Stimulated activated CD4-positive, alpha-beta T cell treated with anti-CD3 and anti-CD28 coated beads, Interleukin-15, amount 100 ng/mL, for 48 hours (primary cell): ENCODE measurements at places on chromosomes 1 and 21.

GRCh38 chr1:209854196-209854595 lies 26.4 kb downstream of the UTP25 start:
- no peak for DNase-seq

- DNase-seq, result no peak
Measured at GRCh38 chr1:113021430-113022085, 51.4 kb upstream of the LRIG2 start.

DNA sequence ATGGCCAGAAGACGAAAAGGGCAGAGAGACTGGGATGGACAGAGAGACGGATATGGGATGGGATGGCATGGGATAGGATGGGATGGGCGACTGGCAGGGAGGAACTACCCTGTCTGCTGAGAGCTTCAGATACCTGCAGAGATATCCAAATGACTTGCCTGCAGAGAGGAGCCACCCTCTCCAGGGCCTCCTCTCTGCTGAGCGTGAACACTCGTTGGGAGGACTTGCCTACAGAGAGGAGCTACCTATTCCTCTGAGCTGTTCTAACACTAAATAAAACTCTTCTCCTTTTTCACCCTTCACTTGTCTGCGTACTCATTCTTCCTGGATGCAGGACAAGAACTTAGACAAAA lies 67.1 kb upstream of the LRRN2 start:
- no peak for DNase-seq

GRCh38 chr1:49626472-49626871 lies 397.3 kb downstream of the AGBL4 start:
- DNase-seq, result no peak

DNA sequence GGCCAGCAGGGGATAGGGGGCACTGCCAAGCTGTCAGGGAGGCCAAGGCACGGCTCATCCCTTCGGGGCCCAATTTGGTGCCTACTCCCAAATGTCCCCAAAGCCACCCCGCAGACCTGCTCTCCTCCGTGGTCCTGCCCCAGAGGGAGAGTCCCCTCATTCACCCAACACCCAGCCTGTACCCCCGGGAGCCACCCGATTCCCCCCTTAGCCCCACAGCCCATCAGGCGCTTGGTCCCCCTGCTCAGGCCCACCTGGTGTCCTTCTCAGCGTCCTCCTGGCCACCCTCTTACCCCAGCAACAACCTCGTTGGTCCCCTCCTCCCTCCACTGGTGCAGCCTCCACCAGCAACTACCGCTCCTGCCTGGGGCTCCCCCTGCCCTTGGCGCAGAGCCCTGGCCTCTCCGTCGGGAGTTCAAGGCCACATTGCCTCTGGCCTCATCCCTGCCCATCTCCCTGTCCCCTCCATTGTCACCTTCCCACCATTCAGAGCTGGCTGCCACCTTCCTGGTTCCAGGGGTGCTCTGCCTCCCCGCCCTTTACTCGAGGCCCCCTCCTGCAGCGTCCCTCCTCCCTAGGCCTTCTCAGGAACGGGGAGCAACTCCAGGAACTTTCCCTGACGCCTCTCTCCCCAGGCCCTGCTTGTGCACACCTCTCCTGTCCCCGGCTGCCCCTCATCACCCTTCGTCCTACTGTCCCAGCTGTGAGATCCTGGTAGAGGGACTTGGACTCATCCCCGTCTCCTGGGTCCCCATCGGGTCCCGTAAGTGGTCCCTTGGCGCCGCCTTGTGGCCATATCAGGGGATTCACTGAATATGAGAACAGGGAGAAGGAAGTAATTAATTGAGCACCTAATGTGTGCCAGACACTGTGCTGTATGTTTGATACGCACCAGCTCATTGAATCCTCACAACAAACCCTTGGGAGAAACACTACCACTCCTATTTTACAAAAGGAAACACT lies 73.9 kb downstream of the RAP1GAP start:
- DNase-seq, result peak; percentile 64

DNA sequence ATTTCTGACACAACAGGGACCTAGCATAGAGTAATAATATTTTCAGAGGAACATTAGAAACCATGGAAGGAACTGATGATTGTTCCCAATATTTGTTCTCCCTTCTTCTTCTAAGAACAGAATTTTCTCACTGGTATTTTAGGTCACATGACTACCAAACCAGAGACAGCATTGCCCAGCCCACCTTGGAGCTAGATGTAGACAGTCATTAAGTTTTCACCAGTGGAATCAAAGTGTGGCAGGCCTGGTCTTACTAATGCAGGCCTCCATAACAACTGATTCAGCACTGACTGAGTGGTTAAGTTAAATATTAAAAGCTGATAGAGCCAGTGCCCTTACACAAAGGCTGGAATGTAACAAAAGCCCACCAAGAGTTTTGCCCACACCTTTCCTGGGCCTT lies 244.4 kb downstream of the ZNF648 start:
- DNase-seq, result no peak

GRCh38 chr1:231549733-231550447 lies 21.4 kb downstream of the TSNAX start:
- DNase-seq, result no peak

GRCh38 chr1:208074353-208074752 lies 163.4 kb upstream of the CD34 start:
- no peak for DNase-seq

DNA sequence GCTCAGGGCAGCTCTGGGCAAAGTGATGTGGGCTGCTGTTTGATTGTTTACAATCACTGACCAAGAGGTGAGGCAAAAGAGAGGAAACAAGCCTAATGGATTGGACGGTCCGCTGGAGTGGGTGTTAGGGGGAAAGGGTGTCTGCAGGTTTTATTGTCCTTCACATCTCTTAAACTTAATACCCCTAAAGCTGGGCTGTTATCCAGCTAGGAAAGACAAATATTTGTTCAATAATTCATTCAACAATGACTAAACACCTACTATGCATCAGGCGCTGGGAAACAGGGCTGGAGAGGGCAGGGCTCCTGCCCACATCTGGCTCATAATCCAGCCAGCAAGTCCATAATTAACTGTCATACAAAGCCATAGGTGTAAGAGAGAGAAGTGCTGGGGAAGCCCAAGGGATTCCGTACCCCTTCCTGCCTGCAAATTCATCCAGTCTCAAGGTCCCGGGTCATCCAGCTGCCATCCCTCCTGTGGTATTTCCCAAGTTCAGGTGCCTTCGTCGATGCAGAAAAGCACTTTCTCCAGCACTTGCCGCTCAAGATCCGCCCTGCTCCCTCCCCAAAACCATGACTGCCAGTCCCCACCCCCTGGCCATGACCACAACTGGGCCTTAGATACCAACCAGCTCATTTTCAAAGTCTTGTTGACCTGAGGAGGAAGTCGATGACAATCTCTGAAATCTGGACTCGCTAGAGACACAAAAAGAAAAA lies 10.7 kb downstream of the TMEM63A start:
- DNase-seq, result no peak

DNA sequence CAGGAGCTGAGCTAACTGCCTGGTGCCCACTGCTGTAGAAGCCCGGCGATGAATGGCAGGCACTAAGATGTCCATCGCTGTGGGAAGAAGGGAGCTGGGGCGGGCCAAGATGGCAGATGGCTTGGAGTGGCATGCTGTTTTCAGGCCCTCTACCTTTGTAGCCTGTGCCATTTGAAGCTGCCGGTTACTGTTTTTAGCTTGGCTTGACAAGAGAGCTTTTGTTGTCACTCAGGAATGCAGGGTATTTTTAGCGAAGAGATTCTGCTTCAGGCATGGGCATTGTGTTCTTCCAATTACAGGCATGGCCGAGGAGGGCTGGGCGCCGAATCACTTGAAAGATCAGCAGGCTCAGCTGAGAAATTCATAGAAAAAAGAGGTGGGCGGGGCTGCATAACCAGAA lies 348.7 kb downstream of the RPS6KC1 start:
- no peak for DNase-seq

DNA sequence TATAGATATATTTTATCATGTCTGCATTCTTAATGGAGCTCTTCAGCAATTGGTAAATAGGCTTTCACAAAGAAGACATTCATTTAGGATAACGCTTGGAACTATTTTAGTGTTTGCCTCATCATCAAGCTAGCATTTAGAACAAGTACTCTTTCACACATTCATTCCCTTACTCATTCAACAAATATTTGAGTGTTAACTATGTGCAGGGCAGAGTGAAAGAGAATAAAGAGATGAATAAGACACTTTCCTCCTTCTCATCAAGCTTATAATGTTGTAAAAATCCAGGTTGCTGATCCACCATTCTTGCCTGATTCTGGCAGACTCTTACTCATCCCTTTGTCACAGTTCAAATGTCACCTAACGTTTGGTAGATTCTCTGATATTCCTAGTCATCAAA lies 386.3 kb upstream of the BEND5 start:
- DNase-seq, result no peak

GRCh38 chr1:92342401-92342800 lies 43.5 kb downstream of the RPAP2 start:
- no peak for DNase-seq

DNA sequence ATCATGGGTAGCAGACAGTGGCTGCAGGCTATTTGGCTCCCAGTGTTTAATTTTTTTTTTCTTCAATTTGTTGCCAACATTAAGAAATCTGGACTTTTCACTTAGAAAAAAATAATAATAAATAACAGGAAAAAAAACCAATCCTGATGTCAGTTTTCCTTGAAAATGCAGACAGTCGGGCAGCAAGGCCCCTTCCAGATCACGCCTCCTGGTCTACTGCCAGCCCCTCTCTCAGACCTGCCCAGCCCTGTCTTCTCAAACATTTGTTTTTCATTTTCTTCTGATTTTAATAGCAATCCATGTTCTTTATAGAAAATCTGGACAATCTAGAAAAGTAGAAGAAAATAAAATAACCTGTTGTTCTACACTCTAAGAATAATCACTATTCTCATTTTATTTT lies 15.5 kb downstream of the IFNGR2 start:
- no peak for DNase-seq

DNA sequence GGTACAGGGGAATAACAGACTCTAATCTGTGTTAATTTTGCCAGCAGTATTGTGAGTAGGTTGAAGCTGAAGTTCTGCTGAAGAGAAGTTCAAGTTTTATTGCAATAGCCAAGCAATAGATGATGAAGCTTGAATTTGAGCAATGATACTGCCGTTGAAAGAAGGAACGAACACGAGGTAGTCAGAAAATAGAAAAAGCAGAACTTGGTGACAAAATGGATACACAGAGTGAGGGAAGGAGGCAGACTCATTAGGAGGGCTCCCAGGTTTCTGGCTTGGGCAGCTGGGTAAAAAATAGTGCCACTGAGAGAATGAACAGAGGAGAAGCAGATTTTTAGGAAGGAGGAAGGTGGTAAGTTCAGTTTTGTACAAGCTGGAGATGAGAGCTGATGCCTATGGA lies 22.3 kb upstream of the AGO1 start:
- no peak for DNase-seq

- DNase-seq, result no peak
Measured at GRCh38 chr1:27931759-27932158, 3.0 kb upstream of the SMPDL3B start.

- DNase-seq, result no peak
Measured at GRCh38 chr1:96763514-96763913, 41.9 kb downstream of the PTBP2 start.

DNA sequence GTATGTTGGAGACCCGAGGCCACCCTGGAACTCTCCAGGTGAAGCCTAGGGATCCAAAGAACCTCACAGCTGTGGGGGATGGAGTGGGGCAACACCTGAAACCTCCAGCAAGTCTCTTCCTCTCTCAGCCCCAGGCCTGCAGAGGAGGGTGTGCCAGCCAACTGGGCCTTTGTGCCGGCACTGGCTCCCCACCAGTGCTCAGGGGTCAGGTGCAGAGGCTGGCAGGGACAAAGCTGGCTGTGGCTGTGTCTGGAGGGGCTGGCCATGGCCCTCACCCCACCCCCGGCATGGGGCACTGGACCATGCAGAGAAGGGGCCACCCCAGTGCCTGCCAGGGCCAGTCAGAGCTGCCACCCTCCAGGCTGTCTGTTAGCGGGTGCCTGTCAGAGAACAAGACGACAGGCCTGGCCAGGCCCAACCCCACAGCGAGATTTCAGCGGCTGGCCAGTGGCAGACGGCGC lies 3.9 kb downstream of the COL18A1 start:
- DNase-seq, result no peak

DNA sequence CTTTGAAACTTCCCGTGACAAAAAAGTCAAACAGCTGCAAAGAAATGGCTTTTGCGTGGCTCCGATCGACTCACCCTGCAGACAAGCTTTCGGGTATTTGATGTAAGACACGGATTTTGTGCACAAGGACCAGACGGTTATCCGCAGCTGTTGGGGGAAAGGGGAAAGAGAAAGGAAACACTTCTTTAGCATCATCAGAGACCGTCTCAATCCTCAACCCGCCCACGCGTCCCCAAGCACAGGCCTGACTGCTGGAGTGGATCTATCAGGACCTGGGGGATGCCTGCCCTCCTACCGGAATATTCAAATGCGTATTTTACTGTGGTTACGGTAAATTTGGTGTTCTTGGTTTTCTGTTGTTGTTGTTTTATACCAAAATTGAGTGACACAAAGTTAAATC lies 11.2 kb downstream of the WRAP73 start:
- no peak for DNase-seq

GRCh38 chr1:1115136-1115785 lies 628 bp downstream of the C1orf159 start:
- DNase-seq, result no peak

DNA sequence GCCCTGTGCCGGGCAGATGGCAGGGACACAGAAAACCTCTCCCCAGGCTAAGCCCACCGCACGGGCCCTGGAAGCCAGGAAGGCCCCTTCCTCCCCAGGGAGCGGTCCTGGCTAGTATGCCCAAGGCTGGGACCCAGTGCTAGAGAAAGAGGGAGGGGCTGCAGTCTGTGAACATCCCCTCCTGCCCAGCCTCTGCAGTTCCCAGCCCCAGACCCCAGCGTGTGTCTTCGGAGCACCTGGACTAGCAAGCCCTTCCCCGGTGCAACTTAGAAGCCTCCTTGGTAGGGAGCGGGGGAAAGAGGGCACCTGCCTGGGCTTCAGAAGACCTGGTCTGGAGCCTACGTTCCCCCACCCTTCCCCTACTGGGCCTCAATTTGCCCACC lies 2.1 kb downstream of the PLEKHG5 start:
- no peak for DNase-seq

DNA sequence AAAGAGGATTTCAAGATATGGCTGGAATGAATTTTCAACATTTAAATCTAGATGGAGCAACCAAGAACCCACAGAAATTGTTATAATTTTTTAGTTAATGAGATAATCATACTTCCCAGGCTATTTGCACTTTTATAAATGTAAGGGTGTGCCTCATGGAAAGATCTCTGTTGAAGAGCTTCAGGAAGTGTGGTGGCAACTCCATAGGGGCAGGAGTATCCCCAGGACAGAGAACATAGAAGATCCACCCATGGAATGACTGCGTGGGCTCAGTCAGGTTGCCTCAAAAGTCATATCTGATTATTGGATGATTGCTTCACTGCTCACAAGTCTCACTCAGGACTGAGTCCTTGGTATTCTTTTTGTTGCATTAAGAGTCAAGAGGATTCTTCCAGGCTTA lies 167.4 kb upstream of the KIAA0040 start:
- DNase-seq, result no peak

GRCh38 chr1:167797015-167797414 lies 75.2 kb downstream of the MPZL1 start:
- DNase-seq, result no peak

DNA sequence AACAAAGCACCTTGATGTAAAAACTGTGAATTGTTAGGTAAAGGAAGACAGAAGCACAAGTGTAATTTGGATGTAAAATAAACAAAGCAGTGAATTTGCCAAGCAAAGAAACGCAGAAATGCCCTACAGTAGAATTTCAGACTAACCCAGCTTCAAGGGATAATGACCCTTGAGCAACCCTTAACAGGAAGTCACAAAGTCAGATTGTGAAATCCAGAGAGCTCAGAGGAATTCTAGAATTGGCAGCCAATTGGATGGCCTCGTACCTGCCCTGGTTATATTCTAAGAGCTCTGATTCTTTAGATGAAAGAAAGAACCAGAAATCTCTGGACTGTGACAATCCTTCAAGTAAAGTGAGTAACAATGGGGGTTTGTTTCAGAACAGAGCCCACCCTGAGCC lies 152.7 kb upstream of the CHRM3 start:
- no peak for DNase-seq
